Amniotic epithelial cell (primary cell): ENCODE measurements at places on chromosomes 1 and 21.

DNA sequence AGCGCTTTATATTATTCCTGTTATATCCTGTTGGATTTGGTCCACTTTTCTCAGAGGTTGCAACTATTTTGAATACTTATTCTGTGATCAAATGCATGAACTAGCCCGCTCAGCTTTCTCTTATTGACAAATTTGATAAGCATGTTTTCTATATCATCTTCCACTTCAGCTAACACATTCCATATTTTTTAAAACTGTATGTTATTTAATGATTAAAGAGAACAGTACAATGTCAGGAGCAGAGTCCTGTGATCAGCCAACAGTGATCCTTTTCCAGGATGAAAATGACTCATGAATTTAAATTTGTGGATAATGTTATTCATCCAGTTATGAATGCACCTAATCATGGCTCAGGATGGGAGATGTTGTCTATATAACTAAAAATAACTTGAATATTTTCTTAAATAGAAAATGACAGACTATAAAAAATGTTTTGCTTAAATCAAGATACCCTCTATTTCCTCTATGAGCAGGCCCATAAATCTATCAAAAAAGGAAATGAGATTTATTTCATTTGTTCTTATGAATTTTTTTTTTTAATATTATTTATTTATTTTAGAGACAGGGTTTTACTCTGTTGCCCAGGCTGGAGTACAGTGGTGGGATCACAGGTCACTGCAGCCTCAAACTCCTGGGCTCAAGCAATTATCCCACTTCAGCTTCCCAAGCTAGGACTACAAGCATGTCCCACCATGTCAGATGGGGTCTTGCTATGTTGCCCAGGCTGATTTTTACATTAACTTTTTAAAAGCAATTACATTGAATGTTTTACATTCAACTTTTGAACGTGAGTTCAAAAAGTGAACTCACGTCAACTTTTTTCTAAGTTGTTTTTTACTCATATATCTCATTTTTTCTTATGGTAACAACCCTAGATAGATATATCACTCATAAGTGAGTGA, 12.5 kb downstream of the BPNT1 start:
- DNase-seq = no peak

GRCh38 chr1:185132534-185132933, 24.2 kb downstream of the TRMT1L start:
- no peak for DNase-seq

GRCh38 chr1:109280862-109281261, 2.1 kb downstream of the PSRC1 start:
- DNase-seq = peak; percentile 38

DNA sequence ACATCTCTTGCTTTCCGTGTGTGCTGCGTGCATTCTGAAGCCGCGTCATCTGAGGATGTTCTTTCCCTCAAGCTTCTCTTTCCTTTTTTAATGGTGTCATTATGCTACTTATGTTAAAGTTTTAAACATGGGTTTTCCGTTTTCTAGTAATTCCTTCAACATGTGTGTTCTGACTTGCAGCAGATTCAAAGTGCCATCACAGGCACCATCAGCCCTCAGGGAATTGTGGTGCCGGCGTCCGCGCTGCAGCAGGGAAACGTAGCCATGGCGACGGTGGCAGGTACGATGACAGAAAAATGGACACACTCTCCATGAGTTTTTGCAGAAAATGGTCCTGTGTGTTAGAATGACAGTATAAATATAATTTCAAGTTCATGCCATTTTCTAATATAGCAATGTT, 42.4 kb downstream of the PKNOX1 start:
- DNase-seq = no peak

GRCh38 chr1:67137307-67137753, 2.6 kb upstream of the C1orf141 start:
- DNase-seq = no peak

DNA sequence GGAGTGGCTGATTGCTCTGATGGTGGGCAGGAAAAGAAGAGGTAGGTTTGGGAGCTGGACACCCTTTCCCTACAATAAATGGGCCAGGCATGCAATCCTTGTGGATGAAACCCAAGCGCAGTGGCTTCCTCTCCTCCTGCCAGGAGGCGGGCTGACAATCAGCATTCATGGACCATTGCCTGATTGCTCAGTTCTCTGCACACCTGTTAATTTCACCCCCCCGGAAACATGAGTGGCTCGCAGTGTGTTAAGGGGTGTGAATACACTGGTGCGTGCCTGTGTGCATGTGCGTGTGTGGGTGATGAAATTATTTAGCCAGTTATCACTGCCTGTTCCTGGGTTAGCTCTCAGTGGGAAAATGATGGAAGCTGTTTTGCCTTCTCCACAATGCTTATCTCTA, 310.7 kb downstream of the PCP4 start:
- no peak for DNase-seq

DNA sequence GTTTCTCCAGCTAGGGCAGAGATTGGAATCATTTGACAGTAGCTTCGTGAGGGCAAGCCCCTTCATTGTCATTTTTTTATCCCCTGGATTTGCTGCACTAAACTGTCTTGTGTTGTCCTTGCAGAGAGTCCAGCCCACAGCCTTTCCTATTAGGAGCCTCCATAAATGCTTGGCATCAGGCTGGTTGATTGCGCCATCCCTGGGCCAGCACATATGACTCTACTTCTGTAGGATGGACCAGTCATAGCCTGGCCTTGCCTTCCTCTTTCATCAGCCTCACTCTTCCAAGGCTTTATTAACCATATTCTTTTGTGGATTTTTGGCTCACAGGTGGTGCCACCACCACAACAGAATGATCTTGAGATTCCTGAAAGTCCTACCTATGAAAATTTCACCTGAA, 31.4 kb downstream of the LY9 start:
- peak; percentile 78 for DNase-seq

DNA sequence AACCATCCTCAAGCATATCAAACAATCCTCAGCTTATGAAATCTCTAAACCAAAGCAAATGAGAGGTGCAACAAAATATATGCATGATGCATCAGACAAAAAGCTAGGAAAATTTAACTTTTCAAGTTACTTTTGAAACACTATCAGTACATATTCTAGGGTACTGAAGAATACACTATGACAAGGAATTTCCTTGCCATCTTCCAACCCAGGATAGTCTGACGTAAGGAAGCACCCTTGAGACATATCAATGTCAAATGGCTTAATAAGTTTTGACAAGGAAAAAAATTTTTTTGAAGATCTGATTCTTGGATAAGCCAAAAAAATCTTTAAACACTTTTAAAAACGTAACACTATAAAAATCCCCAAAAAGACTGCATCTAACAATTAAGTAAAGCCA, 64.9 kb downstream of the KIFAP3 start:
- no peak for DNase-seq

DNA sequence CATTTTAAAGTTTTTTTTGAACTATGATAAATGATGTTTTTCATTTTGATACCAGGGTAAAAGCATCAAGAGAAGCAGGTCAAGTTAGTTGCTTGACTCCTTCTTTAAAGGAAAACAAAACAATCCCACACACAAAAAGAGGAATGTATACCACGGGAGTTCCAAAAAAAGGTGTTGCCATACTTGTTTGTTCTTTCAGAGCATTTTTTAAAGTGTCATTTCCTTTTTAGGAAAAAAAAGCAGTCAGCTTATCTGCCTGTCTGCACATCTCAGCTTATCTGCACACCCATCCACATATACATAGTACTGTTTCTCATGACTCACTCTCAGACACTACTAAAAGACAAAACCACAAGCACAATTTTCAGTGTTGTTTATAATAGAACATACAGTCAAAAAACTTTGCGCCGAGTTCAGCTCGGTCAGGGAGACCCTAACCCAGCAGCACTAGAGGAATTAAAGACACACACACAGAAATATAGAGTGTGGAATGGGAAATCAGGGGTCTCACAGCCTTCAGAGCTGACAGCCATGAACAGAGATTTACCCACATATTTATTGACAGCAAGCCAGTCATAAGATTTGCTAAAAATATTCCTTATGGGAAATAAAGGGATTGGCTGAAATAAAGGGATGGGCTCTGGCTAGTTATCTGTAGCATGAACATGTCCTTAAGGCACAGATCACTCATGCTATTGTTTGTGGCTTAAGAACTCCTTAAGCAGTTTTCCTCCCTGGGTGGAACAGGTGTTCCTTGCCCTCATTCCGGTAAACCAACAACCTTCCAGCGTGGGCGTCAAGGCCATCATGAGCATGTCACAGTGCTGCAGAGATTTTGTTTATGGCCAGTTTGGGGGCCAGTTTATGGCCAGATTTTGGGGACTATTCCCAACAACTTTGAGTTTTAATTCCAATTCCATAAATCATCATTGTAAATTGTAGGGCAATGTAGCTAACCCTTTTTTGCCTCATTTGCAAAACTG, 11.4 kb upstream of the MNDA start:
- DNase-seq = peak; percentile 92

DNA sequence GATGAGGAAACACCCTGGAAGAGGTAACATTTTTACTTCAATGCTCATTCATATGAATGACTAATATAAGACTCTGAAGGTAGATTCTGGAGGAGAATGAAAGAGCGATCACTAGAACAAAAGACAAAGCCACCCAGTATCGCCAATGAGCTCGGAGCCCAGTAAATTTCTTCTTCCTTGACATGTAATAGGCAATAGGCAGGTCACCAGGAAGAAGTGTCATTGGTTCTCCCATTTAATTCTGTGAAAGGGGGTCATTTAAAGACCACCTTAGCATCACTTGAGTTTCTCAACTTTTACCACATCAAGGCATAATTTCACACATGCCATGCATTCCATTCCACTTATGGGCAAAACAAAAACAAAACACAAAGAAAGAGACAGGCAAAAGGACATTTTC, 7.9 kb downstream of the TNFSF18 start:
- no peak for DNase-seq

- no peak for DNase-seq
Measured at GRCh38 chr1:184889902-184890301, 84.4 kb downstream of the NIBAN1 start.

DNA sequence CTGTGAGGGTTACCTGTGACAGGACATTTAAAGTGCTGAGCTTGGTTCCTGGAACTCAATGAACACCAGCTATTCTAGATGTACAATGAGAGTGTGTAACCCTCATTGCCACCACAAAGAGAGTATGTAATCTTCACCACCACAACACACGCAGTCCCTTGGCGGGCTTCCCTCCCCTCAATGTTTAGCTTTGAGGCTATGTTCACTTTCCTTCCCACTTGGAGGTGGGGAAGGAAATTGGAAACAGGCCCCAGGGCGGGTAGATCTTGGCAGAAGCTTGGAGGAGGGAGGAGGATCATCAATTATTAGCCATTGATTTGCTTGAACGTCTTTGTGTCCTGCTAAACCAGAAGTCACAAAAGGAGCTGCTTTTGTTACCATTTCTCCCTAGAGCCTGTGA, 8.3 kb upstream of the COL16A1 start:
- DNase-seq = peak; percentile 40

GRCh38 chr1:21311016-21311415, 20.8 kb upstream of the ECE1 start:
- peak; percentile 78 for DNase-seq

GRCh38 chr1:1764876-1765470, 13.3 kb downstream of the NADK start:
- no peak for DNase-seq
